Esophagus mucosa (tissue), 1 donor: ENCODE measurements at places on chromosomes 12 and 14. TPM values are rescaled to one million over a fixed set of nuclear protein-coding genes. Genes with fewer than 3 reads are reported as not detected.

GRCh38 chr14:72577521-72577920 lies 316.4 kb downstream of the DPF3 start:
- no peak for ATAC-seq

DNA sequence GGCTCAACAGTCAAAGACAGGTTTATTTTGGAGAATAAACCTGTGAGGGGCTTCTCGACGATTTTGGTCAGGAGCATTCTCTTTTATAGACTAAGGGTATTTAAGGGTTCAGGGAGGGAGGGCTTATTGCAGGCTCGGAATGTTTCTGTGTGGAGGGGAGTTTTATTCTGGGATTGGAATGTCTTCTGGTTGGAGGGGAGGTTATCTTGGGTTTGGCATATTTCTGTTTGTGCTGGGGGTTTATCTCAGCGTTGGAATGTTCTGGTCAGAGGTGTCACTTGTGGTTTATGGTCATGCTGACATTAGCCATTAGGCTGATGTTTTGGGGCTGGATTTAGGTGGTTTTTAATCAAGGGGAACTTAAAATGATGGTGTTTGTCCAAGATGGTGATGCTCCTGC lies 103.9 kb downstream of the SUDS3 start:
- no peak for ATAC-seq

- no peak for ATAC-seq
Measured at GRCh38 chr14:51603495-51603894, 48.2 kb upstream of the FRMD6 start.

- ATAC-seq = no peak
Measured at GRCh38 chr14:42563313-42563712, 956.6 kb downstream of the LRFN5 start.

Gene CSRP2
- total RNA-seq = 66.6 TPM

Gene TTC9
- total RNA-seq = 40.5 TPM

Gene LRP6
- total RNA-seq = 12.9 TPM
